ENCODE measurements at places on chromosomes 1 and 21.

GRCh38 chr1:119858126-119858525 is 38.2 kb downstream of the ADAM30 start:
- DNase-seq: no peak

GRCh38 chr21:33552093-33552998 is 9.5 kb downstream of the SON start:
- no peak for DNase-seq

DNA sequence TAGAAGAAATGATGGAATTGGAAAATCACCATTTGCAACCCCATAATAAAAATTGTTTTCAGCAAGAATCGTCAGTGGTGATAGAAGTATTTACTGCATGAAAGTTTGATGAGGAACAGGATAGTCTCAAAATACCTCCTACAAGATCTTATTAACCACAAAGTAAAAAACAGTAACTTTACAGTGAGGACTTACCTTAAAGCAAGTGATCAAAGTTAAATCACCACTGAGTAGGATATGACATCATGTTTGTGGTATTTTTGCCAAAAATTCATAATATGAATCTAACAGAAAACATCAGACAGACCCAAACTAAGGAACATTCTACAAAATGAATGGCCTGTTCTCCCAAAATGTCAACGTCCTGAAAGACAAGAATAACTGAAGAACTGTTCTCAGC is 19.9 kb downstream of the ALDH9A1 start:
- no peak for DNase-seq

- DNase-seq: no peak
Measured at GRCh38 chr1:161073474-161074121, 3.9 kb upstream of the ARHGAP30 start.

DNA sequence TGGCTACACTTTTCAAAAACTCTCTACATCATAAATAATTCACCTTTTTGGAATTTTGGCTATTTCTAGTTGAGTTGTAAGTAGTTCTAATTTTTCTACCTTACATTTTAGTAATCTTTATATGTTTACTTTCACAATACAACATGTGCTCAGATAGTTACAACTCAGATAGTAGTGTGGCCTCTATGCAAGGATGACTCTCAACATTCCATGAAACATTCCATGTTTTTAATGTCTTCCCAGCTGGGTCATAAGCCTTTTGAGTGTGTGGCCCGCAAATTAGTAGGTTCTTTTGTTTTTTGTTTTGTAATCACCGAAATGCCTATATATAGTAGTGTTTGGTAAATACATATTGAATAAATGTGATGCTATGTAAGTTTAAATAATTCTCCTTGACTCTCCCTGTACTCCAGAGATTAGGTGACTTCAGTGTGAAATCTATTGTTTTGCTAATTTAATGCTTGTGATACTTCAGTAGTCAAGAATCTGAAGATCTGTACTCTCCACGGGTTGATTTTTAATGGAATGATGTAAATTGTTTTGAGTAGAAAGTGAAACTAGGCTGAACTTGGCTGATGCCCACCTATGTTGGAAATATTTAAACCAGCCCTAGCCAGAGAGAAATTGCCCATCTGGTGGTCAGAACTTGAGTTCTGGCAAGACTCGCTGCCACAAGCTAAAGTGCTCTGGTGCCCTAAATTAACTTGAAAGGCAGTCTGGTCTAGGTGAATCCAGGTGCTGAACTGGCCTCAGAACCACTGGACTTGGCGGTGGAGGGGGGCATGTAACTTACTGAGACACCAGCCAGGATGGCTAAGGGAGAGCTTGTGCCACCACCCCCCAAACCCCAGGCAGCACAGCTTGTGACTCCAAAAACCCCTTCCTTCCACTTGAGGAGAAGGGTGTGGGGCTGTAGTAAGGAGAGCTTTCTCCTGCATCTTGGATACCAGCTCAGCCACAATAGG is 165.6 kb downstream of the USP25 start:
- DNase-seq: no peak
